ENCODE measurements at places on chromosomes 3 and 15. TPM values are rescaled to one million over a fixed set of nuclear protein-coding genes. Genes with fewer than 3 reads are reported as not detected.

GRCh38 chr3:121988146-121988545, 33.9 kb downstream of the ILDR1 start:
- H3K36me3 ChIP-seq = no peaks in the 10 kb centered on the region
- no peak overlapping the region for H3K27ac ChIP-seq
- H3K27me3 ChIP-seq = no peaks in the 10 kb centered on the region
- H3K4me3 ChIP-seq = no peak overlapping the region

DNA sequence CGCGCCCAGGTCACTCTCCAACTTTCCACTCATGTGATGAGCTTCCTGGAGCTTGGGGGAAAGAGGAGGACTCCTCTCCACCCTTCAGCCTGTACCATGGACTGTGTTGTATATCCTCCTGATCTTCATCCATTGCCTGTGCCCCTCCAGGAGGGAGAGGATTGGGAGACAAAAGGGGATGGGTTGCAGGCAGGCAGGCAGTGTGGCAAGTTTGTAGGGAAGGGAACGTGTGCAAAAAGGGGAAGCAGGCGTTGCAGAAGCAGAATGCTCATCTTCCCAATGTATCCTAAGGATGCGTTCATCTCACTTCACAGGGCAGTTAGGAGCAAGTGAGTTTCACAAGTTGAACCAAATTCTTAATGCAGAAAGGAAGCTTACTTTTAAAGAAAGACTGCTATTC, 28.1 kb upstream of the GHSR start:
- H3K27me3 ChIP-seq = peaks cover 18% of the 10 kb centered on the region
- no peak overlapping the region for H3K27ac ChIP-seq
- DNase-seq = no peak
- peaks cover 2% of the 10 kb centered on the region for H3K36me3 ChIP-seq

DNA sequence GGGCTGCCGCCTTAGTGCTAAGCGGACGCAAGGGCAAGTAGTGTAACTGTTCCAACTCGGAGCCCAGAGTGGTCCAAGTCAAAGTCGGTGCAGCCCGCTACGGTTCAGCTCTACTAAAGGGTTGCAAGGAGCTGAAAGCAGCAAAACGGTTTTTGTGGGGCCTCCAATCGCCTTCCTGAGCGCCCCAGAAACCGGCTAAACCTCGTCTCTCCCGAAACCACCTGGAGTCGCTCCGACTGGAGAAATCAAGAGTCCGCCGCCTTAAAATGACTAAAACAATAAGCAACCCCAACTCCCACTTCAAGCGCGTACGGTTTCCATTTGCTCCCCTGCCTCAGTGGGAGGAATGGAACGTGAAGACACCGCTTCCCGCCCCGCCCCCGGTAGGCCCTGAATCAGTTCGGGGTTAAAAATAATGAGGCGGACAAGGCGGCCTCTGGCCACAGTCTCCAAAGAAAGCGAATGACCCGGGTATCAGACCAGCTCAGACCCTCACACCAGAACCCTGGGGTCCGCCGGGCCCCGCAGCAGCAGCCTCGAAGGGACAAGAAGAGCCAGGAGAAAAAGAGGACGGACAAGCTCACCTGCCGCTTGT, 401 bp downstream of the SEC11A start:
- no peaks in the 10 kb centered on the region for H3K27me3 ChIP-seq
- H3K36me3 ChIP-seq = no peaks in the 10 kb centered on the region
- peak overlapping the region; percentile 97 for H3K27ac ChIP-seq
- H3K4me1 ChIP-seq = peaks cover 28% of the 10 kb centered on the region
- peak overlapping the region; percentile 94 for H3K4me3 ChIP-seq

The TMC3 gene
- not detected for total RNA-seq

The LRRC15 gene
- total RNA-seq = 0.18 TPM

- H3K27me3 ChIP-seq = no peaks in the 10 kb centered on the region
- no peak for DNase-seq
- no peak overlapping the region for H3K4me3 ChIP-seq
Measured at GRCh38 chr3:137348936-137349335, 391.2 kb downstream of the IL20RB start.

DNA sequence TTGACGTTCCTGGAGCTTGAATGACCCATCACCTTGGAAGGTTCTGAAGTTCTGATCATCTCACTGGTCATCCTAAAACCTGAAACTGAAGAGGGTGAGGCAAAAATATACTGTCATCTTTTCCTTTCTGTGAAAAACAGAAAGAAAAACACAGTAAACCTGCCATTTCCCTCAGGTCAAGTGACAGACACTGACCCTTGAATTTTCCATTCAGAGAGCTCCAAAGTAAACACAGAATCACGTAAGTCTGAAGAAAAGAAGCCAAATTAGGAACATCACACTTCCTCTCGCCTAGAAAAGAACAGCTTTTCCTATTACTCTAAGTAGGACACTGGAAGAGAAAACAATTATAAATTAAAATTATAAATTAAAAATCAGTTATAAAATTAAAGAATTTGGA, 78.7 kb upstream of the TGFBR2 start:
- DNase-seq = no peak
- H3K27me3 ChIP-seq = no peaks in the 10 kb centered on the region
- H3K4me3 ChIP-seq = peak overlapping the region; percentile 19
- peak overlapping the region; percentile 90 for H3K27ac ChIP-seq

DNA sequence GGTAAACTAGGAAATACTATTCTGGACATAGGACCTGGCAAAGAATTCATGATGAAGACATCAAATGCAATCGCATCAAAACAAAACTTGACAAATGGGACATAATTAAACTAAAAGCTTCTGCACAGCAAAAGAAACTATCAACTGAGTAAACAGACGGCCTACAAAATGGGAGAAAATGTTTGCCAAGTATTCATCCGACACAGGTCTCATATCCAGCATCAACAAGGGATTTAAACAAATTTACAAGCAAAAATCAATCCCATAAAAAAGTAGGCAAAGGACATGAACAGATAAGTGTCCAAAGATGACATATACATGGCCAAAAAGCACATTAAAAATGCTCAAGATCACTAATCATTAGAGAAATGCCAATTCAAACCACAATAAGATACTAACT, 1088.9 kb downstream of the NAALADL2 start:
- no peak for DNase-seq
- H3K4me3 ChIP-seq = no peak overlapping the region
- no peak overlapping the region for H3K27ac ChIP-seq
- H3K27me3 ChIP-seq = no peaks in the 10 kb centered on the region
- H3K36me3 ChIP-seq = peaks cover 13% of the 10 kb centered on the region
- H3K4me1 ChIP-seq = peaks cover 8% of the 10 kb centered on the region

GRCh38 chr3:52771334-52771681, 568 bp upstream of the NEK4 start:
- peak overlapping the region; percentile 94 for H3K4me3 ChIP-seq
- peak overlapping the region; percentile 91 for H3K27ac ChIP-seq
- H3K27me3 ChIP-seq = no peaks in the 10 kb centered on the region
- no peak for DNase-seq
- H3K4me1 ChIP-seq = peaks cover 16% of the 10 kb centered on the region
- no peaks in the 10 kb centered on the region for H3K36me3 ChIP-seq

- no peak for DNase-seq
- H3K27me3 ChIP-seq = no peaks in the 10 kb centered on the region
- H3K36me3 ChIP-seq = peaks cover 2% of the 10 kb centered on the region
Measured at GRCh38 chr3:86790884-86791549, 199.9 kb downstream of the VGLL3 start.

DNA sequence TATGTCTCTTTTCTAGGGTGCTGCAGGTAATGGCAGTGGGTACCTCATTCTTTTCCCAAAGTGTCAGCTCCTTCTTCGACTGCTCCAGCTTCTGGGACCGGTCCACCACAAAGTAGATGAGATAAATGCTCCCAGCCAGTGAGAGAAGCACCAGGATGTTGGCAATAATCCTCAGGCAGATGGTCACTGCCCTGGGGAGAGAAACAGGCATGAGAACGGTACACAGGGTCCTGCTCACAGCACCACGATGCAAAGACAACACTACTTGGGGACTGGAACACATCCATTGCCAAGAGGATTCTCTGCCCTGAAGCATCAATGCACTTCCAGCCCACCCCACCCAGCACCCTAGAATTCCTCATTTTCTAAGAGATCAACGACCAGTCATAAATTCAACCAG, 22.4 kb downstream of the TMC3 start:
- H3K4me1 ChIP-seq = no peaks in the 10 kb centered on the region
- no peaks in the 10 kb centered on the region for H3K36me3 ChIP-seq
- peak; percentile 54 for DNase-seq
- H3K4me3 ChIP-seq = no peak overlapping the region

The DUOX2 gene
- total RNA-seq = 0.08 TPM

DNA sequence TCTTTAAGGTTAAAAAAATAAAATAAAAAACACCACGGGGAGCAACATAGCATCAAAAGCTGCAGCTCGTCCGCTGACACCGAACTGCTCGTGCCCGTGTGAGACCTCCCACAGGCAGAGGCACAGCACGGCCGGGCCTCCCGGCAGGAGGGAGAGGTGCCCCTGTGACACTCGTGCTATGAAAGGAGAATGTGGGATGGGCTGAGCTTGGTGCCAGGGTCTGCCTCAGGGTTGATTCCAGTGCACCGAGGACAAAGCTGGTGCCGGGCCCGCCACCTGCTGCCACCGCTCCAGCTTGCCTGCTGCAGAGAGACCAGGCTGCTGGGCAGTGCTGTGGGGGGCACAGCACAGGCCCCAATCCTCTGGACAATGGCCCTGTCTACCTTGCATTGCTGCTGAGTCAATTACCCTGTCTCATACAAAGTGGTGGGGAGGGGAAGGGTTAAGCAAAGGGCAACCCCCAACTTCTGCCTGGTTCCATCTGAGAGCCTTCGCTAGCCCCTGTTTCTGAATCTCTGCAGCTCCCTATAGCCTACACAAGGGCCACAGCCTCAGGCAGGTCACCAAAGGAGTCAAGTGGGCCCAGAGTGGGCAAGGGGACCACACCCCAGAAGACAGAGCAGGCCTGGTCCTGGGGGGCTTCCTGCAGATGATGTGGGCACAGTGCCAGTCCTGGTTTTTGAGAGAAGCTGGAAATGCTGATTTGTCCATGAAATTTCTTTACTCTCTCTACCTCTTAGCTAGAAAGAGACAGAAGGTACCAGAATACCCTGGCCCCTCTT, 74.0 kb upstream of the SNRPA1 start:
- no peaks in the 10 kb centered on the region for H3K4me1 ChIP-seq
- H3K4me3 ChIP-seq = no peak overlapping the region
- H3K27me3 ChIP-seq = peaks cover 16% of the 10 kb centered on the region
- no peaks in the 10 kb centered on the region for H3K36me3 ChIP-seq
- H3K27ac ChIP-seq = no peak overlapping the region

DNA sequence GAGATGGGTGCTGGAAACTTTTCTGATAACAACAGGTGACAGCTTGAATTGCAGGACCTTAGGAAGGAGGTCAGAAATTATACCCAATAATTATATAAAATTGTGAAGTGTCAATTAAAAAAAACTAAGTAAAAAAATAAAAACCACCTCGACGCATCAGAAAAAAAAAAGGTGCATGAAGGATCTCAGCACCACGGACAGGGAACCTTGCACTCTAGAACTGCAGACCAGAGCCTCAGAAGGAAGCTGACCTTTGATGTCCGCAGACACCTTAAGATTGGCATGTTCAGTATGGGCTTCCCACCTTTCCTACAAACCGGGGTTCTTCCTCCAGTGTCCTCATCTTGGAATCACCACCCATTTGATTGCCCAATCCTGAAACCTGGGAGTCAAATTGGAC, 60.9 kb downstream of the SCN10A start:
- no peak overlapping the region for H3K4me3 ChIP-seq
- no peaks in the 10 kb centered on the region for H3K4me1 ChIP-seq
- no peak for DNase-seq
- H3K27me3 ChIP-seq = no peaks in the 10 kb centered on the region
- H3K36me3 ChIP-seq = no peaks in the 10 kb centered on the region

The C3orf49 gene
- total RNA-seq = not detected

DNA sequence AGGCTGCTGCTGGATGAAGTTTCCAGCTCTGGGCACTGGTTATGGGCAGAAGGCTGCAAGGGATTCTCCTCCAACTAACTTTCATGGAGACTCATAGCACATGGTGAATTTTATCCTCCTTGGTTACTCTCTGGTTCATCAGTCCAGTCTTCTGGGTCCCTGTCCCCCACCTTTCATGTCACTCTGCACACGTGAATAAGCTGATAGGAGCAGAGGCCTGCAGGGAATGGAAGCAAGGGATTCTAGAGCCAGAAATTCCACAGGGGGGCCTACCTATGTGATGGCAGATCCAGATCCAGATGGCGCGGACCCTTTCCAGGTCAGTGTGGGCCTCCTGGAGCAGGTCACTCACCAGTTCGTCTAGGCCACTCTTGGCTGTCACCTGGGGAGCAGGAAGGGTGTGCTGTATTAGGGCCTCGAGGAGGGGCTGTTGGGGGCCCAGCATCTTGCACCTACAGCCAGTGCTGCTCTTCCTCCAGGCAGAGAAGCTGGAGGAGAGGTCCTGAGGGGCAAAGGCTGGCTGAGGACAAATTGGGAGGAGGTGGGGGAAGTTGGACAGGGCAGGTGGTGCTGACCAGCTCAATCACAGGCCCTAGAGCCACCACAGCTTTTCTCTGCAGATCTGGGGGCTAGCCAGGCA, 30.2 kb downstream of the KY start:
- H3K4me1 ChIP-seq = no peaks in the 10 kb centered on the region
- H3K27me3 ChIP-seq = no peaks in the 10 kb centered on the region
- DNase-seq = peak; percentile 67
- H3K27ac ChIP-seq = no peak overlapping the region
- no peak overlapping the region for H3K4me3 ChIP-seq
- H3K36me3 ChIP-seq = no peaks in the 10 kb centered on the region

The MESP2 gene
- total RNA-seq = not detected

DNA sequence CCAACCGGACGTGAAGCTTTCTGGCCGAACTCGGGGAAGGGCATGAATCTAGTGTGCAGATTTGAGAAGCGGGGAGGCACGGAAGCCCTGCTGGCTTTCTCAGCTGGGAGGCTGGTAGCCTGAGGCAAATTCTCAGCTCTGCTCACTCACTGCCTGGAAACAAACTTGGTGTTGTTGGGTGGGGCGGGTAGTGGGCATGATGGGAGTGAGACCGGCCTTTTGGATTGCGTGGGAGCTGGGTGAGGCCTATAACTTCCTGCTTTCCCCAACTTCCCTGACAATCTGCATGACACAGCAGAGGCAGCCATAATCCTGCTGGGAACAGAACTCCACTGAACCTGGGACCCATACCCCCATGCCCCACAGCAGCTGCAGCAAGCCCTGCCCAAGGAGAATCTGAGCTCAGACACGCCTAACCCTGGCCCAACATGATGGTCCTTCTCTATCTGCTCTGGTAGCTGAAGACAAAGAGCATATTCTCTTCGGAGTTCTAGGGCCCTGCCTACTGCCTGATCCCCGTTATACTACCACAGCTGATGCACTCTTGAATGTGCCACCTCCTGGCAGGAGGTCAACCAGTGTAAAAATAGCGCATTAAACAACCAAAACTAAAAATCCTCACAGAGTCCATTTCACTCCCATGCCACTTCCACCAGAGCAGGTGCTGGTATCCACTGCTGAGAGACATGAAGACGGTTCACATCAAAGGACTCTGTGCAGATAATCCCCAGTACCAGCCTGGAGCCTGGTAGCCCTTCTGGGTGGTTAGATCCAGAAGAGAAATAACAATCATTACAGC, 44.7 kb downstream of the CEP70 start:
- DNase-seq = no peak
- no peak overlapping the region for H3K4me3 ChIP-seq
- H3K27me3 ChIP-seq = no peaks in the 10 kb centered on the region
- H3K4me1 ChIP-seq = no peaks in the 10 kb centered on the region

The CLSTN2 gene
- total RNA-seq = 143 TPM

GRCh38 chr3:58952128-58952917, 97.5 kb downstream of the CFAP20DC start:
- no peak for DNase-seq
- no peaks in the 10 kb centered on the region for H3K36me3 ChIP-seq
- H3K4me1 ChIP-seq = peaks cover 8% of the 10 kb centered on the region
- H3K4me3 ChIP-seq = no peak overlapping the region
- H3K27ac ChIP-seq = no peak overlapping the region
- H3K27me3 ChIP-seq = no peaks in the 10 kb centered on the region
